CD4-positive, CD25-positive, alpha-beta regulatory T cell (primary cell): ENCODE measurements at places on chromosomes 6 and 20.

DNA sequence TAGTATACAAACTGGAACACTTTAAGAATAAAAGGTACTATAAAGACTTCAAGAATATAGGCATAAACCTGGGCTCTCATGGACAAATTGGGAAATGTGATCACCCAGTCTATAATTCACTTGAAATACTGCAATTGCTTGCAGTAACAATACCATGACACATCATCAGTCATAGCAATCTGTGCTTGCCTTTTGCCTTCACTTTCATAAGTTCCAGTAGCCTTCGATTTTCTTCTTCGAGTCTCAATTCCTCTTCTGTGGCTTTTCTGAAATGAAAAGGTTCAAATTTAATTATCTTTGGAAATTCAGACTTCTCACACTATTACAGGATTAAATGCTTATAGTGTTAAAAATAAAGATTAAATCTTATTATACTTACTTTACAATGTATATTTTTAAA lies 96.3 kb upstream of the ZBTB24 start:
- DNase-seq, result no peak

GRCh38 chr6:71533939-71534379 lies 245.3 kb downstream of the OGFRL1 start:
- DNase-seq, result no peak

GRCh38 chr6:8130399-8130798 lies 28.1 kb upstream of the EEF1E1 start:
- no peak for DNase-seq

DNA sequence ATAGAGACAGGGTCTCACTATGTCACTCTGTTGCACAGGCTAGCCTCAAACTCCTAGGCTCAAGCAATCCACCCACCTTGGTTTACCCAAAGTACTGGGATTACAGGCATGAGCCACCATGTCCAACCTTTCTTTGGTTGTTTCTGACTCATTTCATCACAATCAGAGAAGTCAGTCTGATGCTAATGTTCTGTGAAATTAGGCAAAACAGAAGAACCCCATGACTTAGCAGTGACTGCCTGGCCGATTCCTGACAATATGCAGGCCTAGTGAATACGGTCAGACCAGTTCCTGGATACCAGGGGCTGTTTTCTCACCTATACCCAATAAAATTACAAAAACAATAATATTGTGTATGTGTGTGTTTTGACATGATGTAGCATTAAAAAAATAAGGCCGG lies 58.8 kb upstream of the BTN3A2 start:
- no peak for DNase-seq

DNA sequence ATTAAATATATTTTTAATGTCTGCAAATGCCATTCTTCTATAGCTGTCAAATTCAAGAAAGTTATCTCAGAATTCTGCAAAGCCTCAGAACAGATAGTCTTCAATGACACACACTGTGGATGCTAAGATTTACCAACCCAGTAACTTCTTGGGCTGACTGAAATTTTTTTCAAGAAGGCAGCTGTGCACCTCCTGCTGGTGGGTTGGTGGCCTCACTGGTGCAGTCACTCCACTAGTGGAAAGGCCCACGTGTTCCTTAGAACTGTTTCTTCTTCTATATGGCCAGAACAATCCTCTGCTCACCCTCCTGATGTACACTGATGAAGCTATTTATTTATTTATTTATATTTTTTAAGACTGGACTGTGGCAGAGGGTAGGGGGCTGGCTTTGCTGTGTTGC lies 28.1 kb upstream of the MTCL3 start:
- DNase-seq, result peak; percentile 35

GRCh38 chr6:6697620-6698019 lies 109.1 kb downstream of the LY86 start:
- no peak for DNase-seq

DNA sequence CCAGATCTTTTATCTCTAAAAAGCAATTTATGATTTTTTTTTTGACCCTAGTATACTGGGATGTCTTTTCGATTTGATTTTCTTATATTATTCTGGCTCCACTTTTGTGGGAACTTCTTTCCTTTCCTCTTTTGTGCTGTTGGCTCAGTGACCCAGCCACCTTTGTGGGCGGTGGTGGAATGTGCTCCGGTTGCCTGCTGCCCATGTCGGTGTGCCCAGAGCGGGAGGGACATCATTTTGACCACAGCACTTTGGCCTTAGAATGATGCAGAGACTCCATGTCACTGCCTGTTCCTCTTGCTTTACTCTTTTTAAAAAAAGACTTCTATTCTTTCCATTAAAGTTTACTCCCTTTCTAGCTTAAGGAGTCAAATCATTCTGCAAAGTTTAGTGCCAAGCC lies 198.0 kb downstream of the FARS2 start:
- no peak for DNase-seq

DNA sequence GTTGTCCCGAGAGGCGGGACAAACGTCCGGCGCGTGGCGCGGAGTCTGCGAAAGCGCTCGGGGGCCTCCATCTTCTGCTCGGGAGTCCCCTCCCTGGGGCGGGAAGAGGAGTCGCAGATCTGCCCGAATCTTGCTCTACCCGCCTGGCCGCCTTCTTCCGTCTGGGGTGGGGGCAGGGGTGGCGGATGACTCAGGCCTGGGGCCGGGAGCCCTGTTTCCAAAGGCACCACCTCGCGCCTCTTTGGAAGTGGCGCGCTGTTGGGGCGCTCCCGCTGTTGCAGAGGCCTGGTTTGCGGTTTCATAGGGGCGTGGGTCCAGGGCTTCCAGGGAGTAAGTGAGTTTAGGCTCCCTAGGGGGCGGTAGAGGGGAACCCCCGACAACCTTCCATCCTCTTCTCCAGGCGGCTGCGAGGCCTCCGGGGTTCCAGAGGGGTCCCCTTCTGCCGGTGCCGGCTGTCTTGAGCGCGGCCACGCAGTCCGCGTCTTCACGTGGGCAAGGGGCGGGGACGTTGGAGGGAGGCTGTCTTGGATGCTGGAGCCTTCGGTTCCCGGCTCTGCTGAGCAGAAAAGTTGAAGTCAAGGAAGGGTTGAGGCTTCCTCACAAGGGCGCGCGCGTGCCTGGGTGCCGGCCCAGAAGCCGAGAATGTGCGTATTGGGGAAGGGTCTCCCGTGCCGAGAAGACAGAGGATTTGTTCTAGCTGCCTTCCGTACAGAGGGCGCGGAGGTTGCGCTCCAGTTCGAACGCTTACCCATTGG lies 2.6 kb upstream of the TFAP2C start:
- DNase-seq, result no peak

DNA sequence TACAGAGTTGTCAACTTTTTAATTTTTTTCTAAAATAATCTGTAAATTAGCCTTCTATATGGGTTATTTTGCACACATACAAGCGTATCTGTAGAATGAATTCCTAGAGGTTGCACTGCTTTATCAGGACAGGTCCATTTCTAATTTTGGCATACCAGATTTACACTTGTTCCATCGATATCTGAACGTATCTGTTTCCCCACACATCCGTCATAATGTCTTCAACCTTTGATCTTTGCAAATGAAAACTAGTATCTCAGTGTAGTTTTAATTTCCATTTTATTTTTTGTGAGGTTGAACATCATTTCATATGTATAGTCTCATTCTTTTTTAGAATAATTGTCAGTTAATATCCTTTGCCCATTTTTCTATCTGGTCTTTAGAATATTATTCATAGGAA lies 22.7 kb downstream of the SENP6 start:
- no peak for DNase-seq
